RPMI7951 (cell line): ENCODE measurements at places on chromosomes 7 and 10.

DNA sequence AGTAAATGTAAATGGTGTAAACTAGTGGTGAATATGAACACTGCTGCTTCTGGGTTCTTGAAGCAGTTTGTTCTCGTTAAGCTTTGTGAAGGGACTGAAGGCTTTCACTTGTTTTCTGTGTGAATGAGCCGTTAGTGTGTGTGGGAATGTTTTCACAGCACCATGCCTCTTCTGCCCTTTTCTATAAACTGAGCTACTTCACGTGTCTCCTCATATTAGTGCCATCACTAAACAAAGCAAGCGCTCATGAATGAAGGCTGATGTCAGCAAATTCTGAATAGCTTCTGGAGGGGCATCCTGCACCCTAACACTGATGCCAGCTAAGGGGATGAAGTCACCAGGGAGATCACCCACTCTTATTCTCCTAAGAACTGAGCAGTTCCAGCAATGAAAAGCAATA lies 205.6 kb upstream of the ETV1 start:
- peak; percentile 24 for DNase-seq

DNA sequence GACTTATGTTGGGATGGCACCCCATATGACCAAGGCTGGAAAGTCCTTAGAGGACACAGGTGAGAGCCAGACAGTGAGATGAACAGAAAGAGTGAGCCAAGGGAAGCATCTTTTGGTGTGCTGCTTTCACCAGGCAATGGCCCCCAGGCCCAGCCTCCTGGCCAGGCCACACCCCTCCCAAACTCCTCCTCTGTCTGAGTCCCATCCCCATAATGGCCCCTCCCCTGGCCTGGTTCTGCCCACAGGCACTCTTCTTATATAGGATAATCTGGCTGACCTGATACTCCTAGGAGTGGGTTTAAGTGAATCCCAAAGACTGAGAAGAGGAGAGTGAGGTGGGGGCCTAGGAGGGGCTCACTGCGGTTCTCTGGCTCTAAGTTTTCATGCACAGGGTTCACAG lies 252.5 kb downstream of the RPS24 start:
- DNase-seq: no peak

DNA sequence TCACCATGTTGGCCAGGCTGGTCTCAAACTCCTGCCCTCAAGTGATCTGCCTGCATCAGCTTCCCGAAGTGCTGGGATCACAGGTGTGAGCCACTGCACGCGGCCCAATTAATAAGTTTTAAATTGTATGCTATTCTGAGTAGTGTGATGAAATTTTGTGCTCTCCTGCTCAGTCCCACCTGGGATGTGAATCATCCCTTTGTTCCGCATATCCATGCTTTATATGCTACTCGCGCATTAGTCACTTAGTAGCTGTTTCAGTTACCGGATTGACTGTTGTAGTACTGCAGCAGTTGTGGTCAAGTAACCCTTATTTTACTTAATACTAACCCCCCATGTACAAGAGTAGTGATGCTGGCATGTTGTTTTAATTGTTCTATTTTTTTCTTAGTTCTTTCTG lies 47.3 kb upstream of the OIT3 start:
- peak; percentile 75 for DNase-seq

GRCh38 chr7:145624618-145625017 lies 492.0 kb upstream of the CNTNAP2 start:
- DNase-seq: peak; percentile 7

DNA sequence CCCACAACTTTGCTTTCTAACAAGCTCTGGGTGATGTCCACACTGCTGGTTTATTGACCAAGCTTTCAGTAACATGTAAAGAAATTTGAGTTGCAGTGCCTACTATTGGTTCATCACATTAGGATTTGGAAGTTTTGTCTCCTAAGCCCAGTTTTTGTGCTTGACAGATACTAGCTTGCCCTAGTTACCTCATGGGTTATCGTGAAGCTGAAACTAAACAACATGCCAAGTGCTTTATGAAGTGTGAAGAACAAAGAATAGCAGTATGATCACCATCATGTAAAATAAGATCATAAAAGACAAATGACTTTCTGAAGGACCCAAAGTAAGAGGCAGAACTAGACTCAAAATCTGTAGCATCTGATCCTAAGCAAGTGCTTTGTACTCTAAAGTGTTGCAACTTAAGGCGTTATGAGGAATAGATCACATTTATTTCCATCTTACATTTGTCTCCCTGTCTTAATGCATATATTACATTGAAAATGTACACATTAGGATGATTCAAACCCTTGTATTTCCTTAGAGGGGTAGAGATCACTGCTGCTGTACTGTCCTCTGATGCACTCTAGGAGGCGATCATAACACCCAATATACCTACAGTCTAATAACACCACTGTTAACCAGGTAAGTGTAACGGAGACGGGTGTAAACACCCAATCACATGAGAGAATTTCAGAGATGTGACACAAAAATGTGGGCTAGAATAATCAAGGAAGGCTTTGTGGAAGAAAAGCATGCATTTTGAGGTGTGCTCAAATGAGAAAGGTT lies 71.3 kb downstream of the NRCAM start:
- DNase-seq: no peak
